ENCODE measurements at places on chromosomes 3 and 15.

DNA sequence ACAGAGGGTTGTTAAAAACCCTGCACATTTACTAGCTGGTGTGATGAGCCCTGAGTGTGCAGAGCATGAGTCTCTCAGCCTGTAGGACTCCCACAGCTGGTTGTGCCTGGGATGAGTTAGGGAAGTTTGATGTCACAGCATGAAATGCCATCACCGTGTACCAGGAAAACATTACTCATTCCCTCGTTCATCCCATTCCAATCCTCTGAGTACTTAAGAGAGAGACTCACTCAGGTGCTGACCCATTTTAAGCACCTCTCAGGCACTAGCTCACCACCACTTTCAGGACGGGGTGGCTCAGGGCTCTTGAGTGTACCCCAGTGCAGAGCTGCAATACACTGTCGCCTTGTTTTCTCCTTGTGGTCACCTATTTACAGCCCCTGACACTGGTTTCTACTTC is 18.7 kb downstream of the MGLL start:
- DNase-seq: no peak

GRCh38 chr3:146912241-146913015 is 307.3 kb upstream of the PLSCR5 start:
- DNase-seq: no peak

DNA sequence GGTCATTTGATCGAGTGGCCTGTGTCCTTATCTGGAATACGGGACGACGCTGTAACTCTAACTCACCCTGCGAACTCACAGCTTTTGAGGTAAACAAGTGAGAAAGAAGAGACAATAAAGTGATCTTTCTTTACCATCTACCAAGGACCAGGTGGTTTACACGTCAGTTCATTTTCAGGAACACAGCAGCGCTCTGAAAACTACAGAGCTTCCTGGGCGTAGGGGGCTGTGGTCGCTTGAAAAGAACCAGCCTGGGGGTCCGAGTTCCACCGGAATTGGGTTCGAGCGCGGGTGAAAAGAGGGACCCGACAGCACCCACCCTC is 357 bp downstream of the KIAA1143 start:
- no peak for DNase-seq

DNA sequence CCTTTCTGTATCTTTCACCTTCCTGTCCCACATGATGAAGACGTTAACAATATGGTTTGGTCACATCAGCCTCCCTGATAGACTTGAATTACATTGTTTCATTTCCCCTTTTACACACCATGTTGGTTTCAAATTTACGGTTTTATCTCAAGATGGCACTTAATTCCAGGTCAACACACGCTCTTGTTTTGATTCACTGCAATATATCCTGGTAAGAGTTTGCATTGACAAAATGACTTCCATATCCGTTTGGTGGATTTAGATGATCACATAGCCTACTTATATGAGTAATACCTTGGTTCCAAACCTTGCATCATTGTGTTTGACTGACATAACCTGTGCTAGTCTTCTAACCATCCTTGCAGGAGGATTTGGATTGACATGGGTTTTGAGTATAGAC is 499.4 kb downstream of the ROBO1 start:
- DNase-seq: no peak

DNA sequence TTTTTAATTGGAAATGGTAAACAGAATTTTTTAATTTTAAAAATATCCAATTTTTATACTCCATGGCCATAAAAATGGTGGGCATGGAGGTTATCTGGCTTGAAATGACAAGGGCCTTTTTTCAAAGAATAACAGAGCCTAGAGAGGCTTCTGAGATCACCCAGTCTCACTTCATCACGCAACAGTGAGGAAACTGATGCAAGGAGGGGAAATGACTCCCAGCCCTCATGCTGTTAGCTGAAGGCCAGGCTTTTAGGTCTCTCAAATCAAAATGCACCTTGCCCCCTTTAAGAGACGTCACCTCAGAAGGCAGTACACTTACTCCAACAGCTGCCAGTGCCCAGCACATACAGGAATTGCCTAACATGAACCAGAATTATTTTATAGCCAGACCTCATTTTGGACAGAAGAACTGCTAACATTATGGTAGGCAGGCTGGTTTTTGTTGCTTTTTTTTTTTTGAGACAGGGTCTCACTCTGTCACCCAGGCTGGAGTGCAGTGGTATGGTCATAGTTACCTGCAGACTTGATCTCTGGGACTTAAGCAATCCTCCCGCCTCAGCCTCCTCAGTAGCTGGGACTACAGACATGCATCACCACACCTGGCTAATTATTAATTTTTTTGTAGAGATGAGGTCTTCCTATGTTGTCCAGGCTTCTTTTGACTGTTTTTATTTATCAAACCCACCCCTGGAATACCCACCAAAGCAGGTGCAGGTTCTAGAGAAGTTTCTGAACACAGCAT is 9.1 kb downstream of the RAB43 start:
- peak; percentile 69 for DNase-seq

DNA sequence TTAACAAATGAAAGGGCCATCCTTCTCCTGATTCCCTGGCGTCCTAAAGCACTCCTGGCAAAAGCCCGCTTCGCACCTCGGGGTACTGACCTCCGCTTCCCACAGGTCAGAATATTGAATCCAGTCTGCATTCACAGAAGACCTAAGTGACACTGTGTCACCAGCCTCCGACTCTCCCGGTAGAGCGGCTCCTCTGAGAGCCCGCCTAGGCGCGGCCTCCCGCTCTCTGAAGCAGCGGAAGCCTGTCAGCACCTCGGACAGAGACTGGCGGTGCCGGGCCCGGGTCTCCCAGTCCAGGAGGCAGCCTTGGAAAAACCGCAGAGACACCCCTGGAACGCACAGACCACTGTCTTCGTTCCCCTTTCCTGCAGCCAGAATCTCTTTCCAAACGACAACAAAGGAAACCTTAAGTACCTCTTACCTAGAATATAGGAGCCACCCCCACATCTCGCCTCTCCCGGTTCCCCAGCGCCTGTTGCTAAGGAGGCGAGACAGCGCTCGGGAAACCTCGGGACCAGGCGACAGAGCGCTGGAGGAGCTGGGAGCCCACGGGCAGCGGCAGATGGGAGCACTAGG is 1.2 kb downstream of the GABRB3 start:
- DNase-seq: no peak

GRCh38 chr3:83092521-83093221 is 1331.2 kb upstream of the GBE1 start:
- no peak for DNase-seq
